ENCODE measurements at places on chromosomes 12 and 14.
A peak's percentile ranks its signal among the peaks of the same experiment; 100 is the strongest.

DNA sequence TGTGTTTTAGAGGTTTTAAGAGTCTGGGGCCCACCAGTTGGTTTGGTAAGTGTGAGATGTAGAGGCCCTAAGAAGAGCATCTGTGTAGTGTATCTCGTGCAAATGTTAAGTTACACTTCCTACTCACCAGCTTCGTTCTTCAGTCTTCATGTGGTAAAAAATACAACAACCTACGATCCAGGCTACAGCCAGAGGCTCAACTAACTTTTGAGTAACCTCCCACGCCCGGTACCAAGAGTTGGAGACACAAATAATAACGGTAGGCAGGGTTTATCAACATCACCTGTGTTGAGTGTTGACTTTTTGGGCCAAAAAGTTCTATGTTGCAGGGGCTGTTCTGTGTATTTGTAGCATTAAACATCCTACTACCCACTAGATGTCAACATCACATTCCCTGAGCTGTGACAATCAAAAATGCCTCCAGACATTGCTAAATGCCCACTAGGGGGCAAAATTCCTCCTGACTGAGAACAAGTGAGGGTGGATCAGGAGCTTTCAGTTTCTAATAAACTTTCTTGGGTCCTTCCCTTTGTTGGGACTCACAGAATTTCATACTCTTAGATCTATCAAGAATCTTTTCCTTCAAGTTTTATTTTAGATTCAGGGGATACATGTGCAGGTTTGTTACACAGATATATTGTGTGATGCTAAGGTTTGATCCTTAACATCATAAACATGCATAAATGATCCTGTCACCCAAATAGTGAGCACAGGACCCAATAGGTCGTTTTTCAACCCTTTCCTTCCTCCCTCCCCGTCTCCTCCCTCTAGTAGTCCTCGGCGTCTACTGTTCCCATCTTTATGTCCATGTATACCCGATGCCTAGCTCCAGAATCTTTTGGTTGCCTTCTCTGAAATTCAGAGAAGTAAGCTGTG is 94.7 kb downstream of the SLC2A13 start:
- peak; percentile 90 for DNase-seq

DNA sequence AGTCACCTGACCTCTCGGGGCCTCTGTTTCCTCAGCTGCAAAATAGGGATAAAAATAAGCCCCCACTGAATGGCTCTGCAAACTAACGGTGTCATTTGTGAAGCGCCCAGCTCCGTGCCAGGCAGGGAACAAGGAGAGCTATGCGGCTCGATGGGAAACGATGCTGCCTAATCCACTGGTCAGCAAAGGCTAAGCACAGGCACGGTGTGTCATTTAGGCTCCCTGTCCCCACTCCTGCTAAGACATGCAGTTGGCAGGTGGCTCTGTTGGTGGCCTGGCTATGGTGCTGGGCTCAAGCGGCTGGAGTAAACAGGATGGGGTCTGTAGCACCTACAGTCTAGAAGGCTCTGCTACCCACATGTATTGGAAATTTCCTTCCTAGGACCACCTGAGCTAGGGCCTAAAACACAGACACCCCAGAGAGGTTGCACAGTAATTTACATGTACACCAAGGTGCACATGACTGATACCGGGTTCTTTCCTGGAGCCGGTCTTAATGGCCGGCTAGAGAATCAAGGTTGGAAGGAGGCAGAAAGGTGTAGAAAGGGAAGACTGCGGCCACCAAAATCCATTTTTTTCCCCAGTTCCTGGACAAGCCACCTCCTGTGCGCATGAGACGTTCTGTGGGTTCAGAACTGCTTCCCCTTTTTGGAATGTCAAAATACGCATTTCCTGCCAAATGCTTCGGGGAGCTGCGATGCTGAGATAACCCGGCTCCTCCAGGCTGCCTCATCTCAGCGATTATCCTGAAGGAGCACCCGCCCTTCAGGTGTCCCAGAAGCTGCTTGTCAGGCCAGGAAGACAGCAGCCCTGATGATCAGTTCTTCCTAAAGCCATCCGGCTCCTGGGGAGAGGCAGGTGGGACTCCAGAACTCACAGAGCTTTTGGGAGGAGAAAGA is 1.0 kb downstream of the CACNA2D4 start:
- no peak for DNase-seq

- peak; percentile 7 for DNase-seq
Observed at GRCh38 chr14:36254020-36254624, 66.3 kb downstream of the MBIP start.

- DNase-seq = no peak
Observed at GRCh38 chr12:49910331-49911212, 6.9 kb upstream of the FAIM2 start.

DNA sequence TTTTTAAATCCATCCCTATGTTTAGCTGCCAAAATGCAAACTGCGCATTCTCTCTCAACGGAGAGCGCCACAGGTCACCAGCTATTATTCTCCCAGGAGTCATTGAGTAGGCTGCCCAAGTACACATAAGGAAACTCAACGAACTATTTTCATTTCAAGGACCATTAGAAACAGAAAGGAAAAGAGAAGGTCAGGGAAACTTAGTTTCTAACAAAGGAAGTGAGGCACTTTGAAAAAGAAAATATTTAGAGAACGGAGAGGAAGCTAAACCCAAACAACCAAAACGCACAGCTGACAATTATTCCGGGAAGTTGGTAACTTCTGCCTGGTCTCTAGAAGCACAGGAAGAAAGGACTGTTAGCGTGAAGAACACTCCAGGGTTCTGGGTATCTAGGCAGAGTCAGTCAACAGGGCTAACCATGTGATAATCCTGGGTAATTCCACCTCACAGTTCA is 23.5 kb downstream of the GPHB5 start:
- DNase-seq = no peak

DNA sequence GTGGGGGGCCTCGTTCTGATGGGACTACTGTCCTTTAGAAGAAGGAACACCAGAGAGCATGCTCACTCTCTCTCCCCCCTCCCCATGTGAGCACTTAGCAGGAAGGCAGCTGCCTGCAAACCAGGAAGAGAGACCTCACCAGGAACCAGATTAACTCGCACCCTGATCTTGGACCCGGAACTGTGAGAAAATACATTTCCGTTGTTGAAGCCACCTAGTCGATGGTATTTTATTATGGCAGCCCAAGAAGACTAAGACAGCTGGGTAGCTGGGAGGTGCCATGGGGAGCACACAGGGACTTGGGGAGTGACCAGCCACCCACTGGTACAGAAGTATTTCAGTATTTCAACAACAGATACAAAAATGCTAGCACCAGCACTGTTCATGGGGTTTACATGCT is 59.0 kb downstream of the VCPKMT start:
- no peak for DNase-seq

DNA sequence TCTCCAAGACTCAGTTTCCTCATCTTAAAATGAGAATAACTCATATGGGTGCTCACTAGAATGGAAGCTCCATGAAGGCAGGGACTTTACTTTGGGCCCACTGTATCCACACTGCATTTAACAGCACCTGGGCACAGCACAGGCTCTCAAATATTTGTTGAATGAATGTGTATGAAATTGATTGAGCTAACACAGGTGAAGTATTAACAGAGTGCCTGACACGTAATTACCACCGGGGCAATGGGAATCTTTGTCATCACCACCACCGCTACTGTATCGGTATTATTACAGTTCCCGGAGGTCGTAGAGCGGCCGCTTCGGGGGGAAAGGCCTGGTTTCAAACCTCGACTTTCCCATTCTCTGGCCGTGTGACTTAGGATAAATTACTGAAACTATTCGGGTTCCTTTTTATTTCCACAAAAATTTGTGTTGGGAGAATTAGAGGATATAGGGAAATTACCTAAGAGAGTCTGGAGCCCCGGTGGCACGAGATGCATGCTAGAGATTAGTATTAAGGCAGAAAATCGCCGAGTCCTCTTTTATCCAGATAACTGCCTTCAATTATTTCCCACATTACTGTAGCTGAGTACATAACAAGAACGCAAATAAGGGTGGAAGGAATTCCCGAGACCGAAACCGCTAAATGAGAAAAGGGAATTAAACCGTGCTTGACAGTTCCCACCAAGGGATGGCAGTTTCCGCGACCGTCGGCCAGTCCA is 1.0 kb upstream of the RIC8B start:
- no peak for DNase-seq

DNA sequence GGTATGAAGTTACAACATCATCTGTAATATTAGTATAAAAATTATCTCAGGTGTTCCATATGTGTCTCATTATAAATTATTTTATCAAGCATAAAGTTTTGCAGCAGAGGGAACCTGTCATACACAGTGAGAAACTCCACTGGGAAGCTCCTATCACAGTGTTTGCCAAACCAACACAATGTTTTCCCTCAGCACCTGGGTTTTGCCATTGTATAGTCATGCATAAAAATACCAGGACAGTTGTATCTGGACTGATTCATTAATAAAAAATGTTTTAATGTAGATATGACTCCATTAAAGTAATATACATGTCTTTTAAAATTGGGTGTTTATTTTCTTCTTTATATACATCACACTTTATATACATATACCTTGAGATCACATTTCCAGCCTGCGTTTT is 56.6 kb downstream of the METTL25 start:
- peak; percentile 43 for DNase-seq

DNA sequence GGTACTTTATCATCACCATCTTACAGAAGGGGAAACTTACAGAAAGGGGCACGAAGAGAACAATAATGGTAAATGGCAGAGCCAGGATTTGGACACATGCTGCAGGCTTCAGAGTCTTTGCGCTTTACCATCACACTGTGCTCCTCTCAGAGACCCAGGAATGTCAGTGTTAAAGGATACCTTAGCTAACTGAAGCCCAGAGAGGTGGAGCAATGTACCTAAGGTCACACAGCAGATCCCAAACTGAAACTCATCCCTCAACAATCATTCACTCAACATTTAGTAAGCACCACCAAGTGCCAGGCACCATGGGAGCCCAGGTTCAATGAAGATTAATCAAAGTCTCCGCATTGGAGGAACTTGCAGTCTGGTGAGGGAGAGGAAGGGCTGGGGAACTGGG is 8.0 kb upstream of the KRT78 start:
- DNase-seq = no peak

DNA sequence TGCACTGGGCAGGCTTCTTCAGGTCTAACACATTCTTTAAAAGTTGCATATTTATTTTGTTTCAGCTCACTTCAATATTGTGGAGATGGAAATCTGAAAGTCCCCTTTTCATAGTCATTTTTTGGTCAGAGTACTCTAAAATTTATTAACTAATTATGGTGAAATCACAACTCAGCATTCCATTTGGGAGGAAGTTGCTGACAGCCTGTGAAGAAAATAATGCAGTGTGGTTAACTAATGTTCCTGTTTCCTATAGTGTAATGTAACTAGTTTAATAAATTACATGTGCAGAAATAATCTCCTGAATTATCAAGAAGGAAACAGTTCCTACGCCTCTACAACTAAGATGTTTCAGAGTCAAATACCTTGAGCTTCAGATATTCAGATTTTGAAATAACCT is 17.1 kb downstream of the LRFN5 start:
- no peak for DNase-seq
